ENCODE measurements at places on chromosomes 13 and 19.

DNA sequence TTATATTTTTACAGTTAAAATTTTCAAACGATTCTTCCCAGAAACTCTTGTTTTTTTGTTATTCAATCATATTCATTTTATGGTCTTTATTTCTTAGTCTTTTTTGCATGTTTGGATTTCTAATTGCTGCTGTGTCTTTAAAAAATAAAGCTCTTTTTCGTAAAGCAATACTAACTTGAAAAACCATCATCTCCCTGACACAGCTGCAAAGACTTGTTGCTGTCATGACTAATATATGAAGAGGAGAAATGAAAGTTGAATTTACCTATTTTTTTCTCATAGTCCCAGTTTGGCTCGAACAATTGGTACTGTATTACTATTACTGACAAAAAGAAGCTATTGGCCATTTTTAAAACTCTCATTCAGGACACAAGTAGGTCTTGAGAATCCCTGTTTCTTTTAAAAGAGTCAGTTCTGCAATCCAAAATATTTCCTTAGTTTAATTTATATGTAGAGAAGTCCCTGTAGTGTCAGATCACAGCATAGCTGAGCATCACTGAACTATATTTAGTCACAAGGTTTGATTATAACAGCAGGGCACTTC lies 12.1 kb upstream of the SPART start:
- peaks cover 11% of the 10 kb centered on the region for H3K27me3 ChIP-seq
- H3K27ac ChIP-seq: no peak overlapping the region
- no peaks in the 10 kb centered on the region for H3K36me3 ChIP-seq
- no peak overlapping the region for H3K4me3 ChIP-seq
- DNase-seq: no peak
- H3K4me1 ChIP-seq: no peaks in the 10 kb centered on the region

DNA sequence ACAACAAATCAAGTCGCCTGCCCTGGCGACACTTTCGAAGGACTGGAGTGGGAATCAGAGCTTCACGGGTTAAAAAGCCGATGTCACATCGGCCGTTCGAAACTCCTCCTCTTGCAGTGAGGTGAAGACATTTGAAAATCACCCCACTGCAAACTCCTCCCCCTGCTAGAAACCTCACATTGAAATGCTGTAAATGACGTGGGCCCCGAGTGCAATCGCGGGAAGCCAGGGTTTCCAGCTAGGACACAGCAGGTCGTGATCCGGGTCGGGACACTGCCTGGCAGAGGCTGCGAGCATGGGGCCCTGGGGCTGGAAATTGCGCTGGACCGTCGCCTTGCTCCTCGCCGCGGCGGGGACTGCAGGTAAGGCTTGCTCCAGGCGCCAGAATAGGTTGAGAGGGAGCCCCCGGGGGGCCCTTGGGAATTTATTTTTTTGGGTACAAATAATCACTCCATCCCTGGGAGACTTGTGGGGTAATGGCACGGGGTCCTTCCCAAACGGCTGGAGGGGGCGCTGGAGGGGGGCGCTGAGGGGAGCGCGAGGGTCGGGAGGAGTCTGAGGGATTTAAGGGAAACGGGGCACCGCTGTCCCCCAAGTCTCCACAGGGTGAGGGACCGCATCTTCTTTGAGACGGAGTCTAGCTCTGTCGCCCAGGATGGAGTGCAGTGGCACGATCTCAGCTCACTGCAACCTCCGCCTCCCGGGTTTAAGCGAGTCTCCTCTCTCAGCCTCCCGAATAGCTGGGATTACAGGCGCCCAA lies at the start of gene LDLR:
TSS of gene LDLR (plus strand) at position 210 of the 760 bp plus-strand sequence. CDS start at position 296, 86 bp downstream.
- H3K27ac ChIP-seq: peak within 1 kb of the TSS; percentile 99
- no peaks in the 10 kb centered on the region for H3K27me3 ChIP-seq

DNA sequence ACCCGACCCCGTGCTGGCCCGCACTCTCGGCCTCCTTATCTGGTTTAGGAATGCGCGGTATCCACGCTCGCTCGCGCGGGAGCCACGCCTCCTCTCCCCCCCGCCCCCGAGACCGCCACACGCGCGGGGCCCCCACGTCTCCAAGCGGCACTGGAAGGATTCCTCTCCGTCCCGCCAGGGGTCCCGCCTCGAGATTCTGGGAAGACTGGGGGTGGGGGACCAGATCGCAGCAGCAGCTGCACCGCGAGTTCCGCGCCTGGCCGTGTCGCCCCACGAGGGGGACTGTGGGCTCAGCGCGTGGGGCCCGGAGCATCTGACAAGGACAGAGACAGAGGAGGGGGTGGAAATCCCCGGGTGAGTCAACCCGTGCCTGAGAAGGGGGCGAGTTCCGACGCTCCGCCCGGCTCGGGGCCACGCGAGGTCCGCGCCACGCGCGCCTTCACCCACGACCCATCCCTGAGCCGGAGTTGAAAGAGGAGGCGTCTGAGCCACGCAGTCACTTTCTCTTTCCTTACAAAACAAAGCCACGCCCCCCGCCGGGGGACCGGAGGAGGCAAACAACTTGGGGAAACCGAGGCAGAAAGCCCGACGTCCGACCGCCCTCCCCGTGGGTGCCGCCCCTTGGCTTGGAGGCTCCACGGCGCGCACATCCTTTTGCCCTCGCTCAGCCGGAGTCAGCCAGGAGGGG lies 814 bp downstream of the S1PR2 start:
- H3K27me3 ChIP-seq: no peaks in the 10 kb centered on the region
- H3K27ac ChIP-seq: peak overlapping the region; percentile 75
- H3K4me3 ChIP-seq: peak overlapping the region; percentile 87
- H3K36me3 ChIP-seq: no peaks in the 10 kb centered on the region
- peaks cover 15% of the 10 kb centered on the region for H3K4me1 ChIP-seq

DNA sequence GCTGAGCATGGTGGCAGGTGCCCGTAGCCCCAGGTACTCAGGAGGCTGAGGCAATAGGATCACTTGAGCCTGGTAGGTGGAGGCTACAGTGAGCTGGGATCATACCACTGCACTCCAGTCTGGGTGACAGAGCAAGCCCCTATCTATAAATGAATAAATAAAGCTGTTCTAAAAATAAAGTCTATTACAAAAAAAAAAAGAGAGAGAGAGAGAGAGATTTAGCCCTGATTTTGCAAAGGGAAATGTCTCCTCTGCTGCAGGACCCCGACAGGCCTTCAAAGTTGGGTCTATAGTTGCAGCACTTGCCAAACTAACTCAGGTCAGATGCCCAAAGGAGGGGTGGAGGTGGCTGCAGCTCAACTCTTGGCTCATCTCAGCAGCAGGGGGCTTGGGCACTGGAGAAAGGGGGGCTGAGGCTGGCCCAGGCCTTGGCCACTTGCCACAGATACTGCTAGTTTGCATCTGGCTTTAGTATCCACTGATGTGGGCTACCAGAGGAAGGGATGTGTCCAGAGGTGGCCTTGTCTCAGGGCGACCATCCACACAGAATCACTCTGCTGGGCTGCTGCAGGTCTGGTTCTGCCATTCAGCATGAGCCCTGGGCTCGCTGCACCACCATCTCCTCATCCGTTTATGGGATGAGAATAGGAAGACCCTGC lies 30.8 kb upstream of the AKT2 start:
- H3K4me3 ChIP-seq: no peak overlapping the region
- no peak for DNase-seq
- H3K36me3 ChIP-seq: peaks cover 14% of the 10 kb centered on the region
- H3K4me1 ChIP-seq: peaks cover 8% of the 10 kb centered on the region

- DNase-seq: no peak
- H3K27me3 ChIP-seq: peaks cover 2% of the 10 kb centered on the region
- no peak overlapping the region for H3K27ac ChIP-seq
- no peaks in the 10 kb centered on the region for H3K36me3 ChIP-seq
- no peaks in the 10 kb centered on the region for H3K4me1 ChIP-seq
These were observed 40.3 kb downstream of the KCTD12 start for GRCh38 chr13:76845865-76846264.

DNA sequence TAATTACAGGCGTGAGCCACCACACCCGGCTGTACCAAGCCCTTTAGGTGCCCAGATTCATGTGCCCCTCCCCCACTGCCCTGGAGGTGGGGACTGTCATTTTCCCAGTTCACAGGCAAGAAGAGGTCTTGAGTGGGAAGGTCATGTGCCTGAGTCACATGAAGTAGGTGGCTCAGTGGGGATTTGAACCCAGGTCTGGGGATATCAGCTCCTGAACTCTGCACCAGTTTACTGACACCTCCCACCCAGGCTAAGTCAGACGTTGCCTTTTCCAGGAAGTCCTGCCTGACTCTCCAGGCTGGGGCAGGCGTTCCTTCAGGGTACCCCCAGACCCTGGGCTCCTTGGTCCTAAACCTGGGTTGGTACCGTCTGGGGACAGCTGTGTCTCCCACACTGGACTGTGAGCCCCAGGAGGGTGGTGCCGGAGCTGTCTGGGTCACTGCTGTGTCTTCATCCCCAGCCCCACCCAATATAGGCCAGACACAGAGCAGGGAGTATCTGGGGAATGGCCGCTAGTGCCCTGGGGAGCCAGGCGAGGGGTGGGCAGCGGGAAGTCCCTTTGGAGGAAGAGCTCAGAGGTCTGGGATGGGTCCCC lies 8.6 kb downstream of the VASP start:
- H3K36me3 ChIP-seq: peaks cover 24% of the 10 kb centered on the region
- H3K27me3 ChIP-seq: no peaks in the 10 kb centered on the region
- no peak for DNase-seq
- peaks cover 38% of the 10 kb centered on the region for H3K4me1 ChIP-seq
- peak overlapping the region; percentile 55 for H3K4me3 ChIP-seq

GRCh38 chr19:30223866-30224688 lies 148.1 kb upstream of the ZNF536 start:
- DNase-seq: no peak
- peaks cover 2% of the 10 kb centered on the region for H3K36me3 ChIP-seq
- H3K27me3 ChIP-seq: peaks cover 71% of the 10 kb centered on the region
- peaks cover 16% of the 10 kb centered on the region for H3K4me1 ChIP-seq
- H3K4me3 ChIP-seq: no peak overlapping the region

DNA sequence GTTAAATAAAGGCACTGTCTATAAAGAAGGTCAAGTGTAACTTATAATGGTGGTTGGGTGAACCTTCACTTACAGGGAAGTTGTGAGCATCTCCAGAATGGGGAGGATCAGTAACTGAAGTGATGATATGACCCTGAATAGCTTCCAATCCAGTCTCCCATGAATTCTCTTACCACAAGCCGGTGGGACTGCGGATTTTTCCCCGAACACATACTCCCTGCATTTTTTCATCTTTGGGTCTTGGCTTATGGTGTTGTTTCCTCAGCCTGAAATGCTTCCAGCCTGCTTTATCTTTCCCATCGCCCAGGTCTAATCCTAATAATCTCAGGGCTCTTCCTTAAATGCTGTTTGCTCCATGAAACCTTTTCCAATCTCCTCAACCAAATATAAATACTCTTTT lies 2.0 kb upstream of the CSNK1A1L start:
- no peak overlapping the region for H3K4me3 ChIP-seq
- no peaks in the 10 kb centered on the region for H3K4me1 ChIP-seq
- H3K27ac ChIP-seq: no peak overlapping the region
- DNase-seq: no peak

- H3K27ac ChIP-seq: no peak overlapping the region
- H3K4me3 ChIP-seq: no peak overlapping the region
- peaks cover 55% of the 10 kb centered on the region for H3K27me3 ChIP-seq
- H3K4me1 ChIP-seq: peaks cover 6% of the 10 kb centered on the region
- DNase-seq: no peak
These were observed 3.6 kb downstream of the CDC42EP5 start for GRCh38 chr19:54469496-54469934.

DNA sequence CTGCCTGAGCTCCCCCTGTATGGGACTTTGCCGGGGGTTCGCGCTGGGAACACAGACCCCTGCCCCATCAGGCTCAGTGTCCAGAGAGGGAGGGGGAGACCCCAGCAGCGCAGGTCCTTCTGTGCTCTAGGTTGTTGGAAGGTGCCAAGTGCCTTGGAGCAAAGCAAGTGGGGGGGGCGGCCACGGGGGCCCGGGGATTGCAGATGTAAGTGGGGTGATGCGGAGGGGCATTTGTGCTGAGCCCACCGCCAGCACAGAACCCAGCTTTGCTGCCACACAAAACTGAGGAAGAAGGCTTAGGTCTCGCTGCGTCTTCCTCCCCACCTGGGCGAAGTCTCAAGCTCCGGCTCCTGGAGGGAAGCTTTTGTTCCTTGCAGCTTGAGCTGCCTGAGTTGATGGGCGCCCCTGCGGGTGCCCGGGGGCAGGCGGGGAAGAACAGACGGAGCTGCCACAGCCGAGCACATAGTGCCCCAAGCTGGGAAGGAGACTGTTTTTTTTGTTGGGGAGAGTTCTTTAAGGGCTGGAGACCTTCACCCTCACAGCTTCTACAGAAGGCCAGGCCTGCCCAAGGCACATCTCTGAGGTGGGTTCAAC lies 1.5 kb upstream of the NTN5 start:
- no peak overlapping the region for H3K27ac ChIP-seq
- DNase-seq: no peak
- peaks cover 3% of the 10 kb centered on the region for H3K27me3 ChIP-seq
- H3K36me3 ChIP-seq: no peaks in the 10 kb centered on the region
- H3K4me1 ChIP-seq: peaks cover 6% of the 10 kb centered on the region
